ENCODE measurements at places on chromosomes 4 and X. TPM values are rescaled to one million over a fixed set of nuclear protein-coding genes. Genes with fewer than 3 reads are reported as not detected.
A peak's percentile ranks its signal among the peaks of the same experiment; 100 is the strongest.

GRCh38 chr4:125836597-125837195 lies 521.9 kb downstream of the FAT4 start:
- H3K4me3 ChIP-seq, result no peak overlapping the region
- no peak overlapping the region for H3K27ac ChIP-seq
- H3K4me1 ChIP-seq, result no peaks in the 10 kb centered on the region
- no peaks in the 10 kb centered on the region for H3K36me3 ChIP-seq

GRCh38 chrX:15151267-15152186 lies 118.4 kb downstream of the ASB9 start:
- no peaks in the 10 kb centered on the region for H3K4me1 ChIP-seq
- H3K27ac ChIP-seq, result no peak overlapping the region
- H3K36me3 ChIP-seq, result no peaks in the 10 kb centered on the region
- DNase-seq, result no peak
- no peak overlapping the region for H3K4me3 ChIP-seq
- H3K27me3 ChIP-seq, result no peaks in the 10 kb centered on the region

DNA sequence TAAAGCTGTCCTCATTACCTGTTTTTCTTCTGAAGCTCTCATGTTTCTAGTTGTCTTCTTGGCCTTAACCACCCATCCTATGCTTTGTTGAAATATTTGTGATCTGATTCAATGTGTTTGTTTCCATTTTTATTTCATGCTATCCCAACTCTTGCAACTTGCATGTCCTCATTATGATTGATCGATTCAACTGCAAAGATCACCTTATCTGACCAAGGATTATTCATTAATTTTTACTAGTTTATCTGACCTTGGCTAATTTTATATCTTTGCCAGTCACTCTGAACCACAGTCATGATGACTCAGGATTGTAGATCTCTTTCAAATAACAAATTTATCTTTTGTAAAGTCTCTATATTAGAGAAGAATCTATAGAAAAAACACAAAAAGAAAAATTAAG lies 70.7 kb downstream of the UGT2A2 start:
- H3K4me3 ChIP-seq, result no peak overlapping the region
- H3K36me3 ChIP-seq, result no peaks in the 10 kb centered on the region
- H3K27me3 ChIP-seq, result no peaks in the 10 kb centered on the region
- H3K27ac ChIP-seq, result no peak overlapping the region

- peak within 1 kb of the TSS; percentile 27 for H3K4me3 ChIP-seq
- no peak for DNase-seq
- no peaks in the 10 kb centered on the region for H3K36me3 ChIP-seq
- H3K27me3 ChIP-seq, result peaks cover 73% of the 10 kb centered on the region
Measured at GRCh38 chr4:140568507-140569306, at the start of gene UCP1. TSS of gene UCP1 (minus strand) at chr4:140568961. CDS start at chr4:140568729, 232 bp downstream.

DNA sequence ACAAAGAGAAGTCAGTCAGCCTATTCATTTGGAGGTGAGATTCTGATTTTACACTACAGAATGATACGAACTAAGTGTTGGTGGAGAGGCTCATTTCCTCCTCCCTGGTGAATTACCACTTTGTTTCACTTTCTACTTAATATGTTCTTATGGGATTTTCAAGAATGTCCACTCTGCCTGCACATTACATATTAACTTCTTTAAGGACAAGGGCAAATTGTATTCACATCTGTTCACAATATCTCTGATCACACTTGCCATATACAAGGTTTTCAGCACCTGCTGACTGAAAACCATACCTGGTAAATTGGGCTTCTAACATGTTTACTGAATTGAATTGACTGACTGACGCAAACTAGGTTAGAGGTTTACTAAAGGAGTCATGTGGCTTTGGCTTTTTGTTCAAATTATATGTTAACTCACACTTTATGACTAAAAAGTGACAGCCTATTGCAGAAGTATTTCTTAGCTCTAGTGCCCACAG lies 188.4 kb upstream of the MBNL3 start:
- no peaks in the 10 kb centered on the region for H3K36me3 ChIP-seq
- H3K27me3 ChIP-seq, result peaks cover 4% of the 10 kb centered on the region
- H3K4me1 ChIP-seq, result no peaks in the 10 kb centered on the region
- no peak overlapping the region for H3K4me3 ChIP-seq
- H3K27ac ChIP-seq, result no peak overlapping the region

DNA sequence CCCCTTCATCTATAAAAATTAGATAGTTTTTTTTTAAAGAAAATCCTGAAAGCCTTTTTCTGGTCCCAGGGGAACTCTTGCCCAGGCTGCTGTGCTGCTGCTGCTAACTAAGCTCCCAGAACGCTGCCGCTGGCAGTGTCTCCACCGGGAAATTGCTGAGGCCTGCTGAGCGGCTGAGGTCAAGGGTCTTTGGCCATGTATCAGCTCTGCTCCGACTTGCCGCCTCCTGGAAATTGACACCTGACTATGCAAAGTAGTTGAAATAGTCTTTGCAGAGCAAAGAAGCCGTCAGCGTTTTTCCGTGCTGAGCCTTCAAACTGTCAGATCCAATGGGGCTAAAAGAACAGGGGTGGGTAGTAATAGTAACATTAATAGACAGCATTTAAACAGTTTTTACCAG lies 839 bp downstream of the QDPR start:
- peaks cover 13% of the 10 kb centered on the region for H3K27me3 ChIP-seq
- no peak overlapping the region for H3K27ac ChIP-seq
- DNase-seq, result no peak
- H3K4me1 ChIP-seq, result peaks cover 2% of the 10 kb centered on the region
- H3K4me3 ChIP-seq, result peak overlapping the region; percentile 59
- H3K36me3 ChIP-seq, result peaks cover 6% of the 10 kb centered on the region

DNA sequence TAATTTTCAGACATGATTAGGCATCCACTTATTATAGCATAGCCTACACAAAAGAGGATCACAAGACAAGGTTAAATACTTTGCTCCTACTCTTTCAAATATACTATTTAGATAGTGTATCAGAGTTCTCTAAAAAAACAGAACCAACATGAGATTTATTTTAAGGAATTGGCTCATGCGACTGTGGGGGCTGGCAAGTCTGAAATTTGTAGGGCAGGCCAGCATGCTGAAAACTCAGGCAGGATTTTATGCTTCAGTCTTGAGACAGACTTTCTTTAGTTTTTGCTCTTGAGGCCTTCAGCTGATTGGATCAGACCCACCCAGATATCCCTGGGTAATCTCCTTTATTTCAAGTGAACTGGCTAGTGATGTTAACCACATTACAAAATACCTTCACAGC lies 169.5 kb downstream of the MAML3 start:
- DNase-seq, result no peak
- H3K4me1 ChIP-seq, result no peaks in the 10 kb centered on the region
- H3K36me3 ChIP-seq, result no peaks in the 10 kb centered on the region
- no peaks in the 10 kb centered on the region for H3K27me3 ChIP-seq
- no peak overlapping the region for H3K27ac ChIP-seq

- H3K36me3 ChIP-seq, result no peaks in the 10 kb centered on the region
- peaks cover 7% of the 10 kb centered on the region for H3K4me1 ChIP-seq
- H3K27ac ChIP-seq, result no peak overlapping the region
- no peaks in the 10 kb centered on the region for H3K27me3 ChIP-seq
- DNase-seq, result peak; percentile 31
Measured at GRCh38 chr4:26039639-26040359, 125.8 kb downstream of the SMIM20 start.

- peak; percentile 67 for DNase-seq
- H3K27me3 ChIP-seq, result no peaks in the 10 kb centered on the region
- no peak overlapping the region for H3K4me3 ChIP-seq
- no peak overlapping the region for H3K27ac ChIP-seq
- H3K4me1 ChIP-seq, result peaks cover 8% of the 10 kb centered on the region
Measured at GRCh38 chr4:124757126-124757525, 44.6 kb upstream of the ANKRD50 start.

DNA sequence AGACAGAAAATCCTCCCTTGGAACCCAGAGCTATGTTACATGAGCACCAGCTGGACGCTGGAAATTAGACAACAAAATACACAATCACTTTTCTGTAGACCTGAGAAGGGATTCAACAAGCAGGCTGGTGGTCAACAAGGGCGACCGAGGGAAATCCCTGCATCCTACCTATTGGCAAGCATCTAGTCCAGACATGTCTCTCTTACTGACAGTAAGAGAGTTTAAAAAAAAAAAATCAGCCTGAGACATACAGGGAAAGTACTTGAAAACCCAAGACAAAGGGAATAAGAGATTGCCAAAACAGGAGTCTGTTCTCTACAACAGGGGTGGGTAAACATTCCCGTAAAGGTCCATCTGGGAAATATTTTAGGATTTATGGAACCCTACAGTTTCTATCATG lies 108.0 kb downstream of the KDR start:
- no peak overlapping the region for H3K4me3 ChIP-seq
- no peak for DNase-seq
- H3K36me3 ChIP-seq, result no peaks in the 10 kb centered on the region

The STS gene
- total RNA-seq, result 3.4 TPM

The PDE5A gene
- total RNA-seq, result 567 TPM

The UGT2B15 gene
- total RNA-seq, result not detected

The AFF2 gene
- total RNA-seq, result 0.72 TPM
